ENCODE measurements at places on chromosomes 16 and 17. TPM values are rescaled to one million over a fixed set of nuclear protein-coding genes. Genes with fewer than 3 reads are reported as not detected.
A peak's percentile ranks its signal among the peaks of the same experiment; 100 is the strongest.

CD300H gene
- total RNA-seq = not detected

ZG16B gene
- total RNA-seq = 15.9 TPM

DNA sequence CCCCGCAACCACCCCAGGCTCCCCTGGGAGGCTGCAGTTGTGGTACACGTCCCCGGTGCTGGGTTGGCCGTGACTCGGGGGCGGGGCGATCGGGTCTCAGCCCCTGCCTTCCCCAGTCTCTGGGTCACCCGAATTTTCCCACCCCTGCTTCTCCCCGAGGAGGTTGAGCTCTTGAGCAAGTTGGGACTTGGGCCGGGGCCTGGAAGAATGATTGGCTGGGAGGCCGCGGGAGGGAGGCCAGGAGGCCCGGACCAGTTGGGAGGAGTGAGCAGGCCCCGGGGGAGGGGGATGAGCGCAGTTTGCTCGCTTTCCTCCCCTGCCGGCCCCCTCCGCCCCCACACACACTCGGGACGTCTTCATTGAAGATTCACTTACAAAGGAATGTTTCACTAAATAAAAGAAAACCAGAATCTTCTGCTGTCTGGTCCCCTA lies 4.5 kb upstream of the HEXIM1 start:
- peak overlapping the region; percentile 94 for H3K27ac ChIP-seq
- H3K4me3 ChIP-seq = peak overlapping the region; percentile 33
- H3K27me3 ChIP-seq = no peaks in the 10 kb centered on the region

GRCh38 chr16:8716592-8716991 lies 42.2 kb downstream of the ABAT start:
- H3K36me3 ChIP-seq = no peaks in the 10 kb centered on the region
- no peak for DNase-seq
- no peak overlapping the region for H3K27ac ChIP-seq
- no peak overlapping the region for H3K4me3 ChIP-seq
- H3K27me3 ChIP-seq = no peaks in the 10 kb centered on the region

GRCh38 chr17:6075845-6076244 lies 5.7 kb downstream of the WSCD1 start:
- DNase-seq = no peak
- no peaks in the 10 kb centered on the region for H3K27me3 ChIP-seq
- H3K4me1 ChIP-seq = no peaks in the 10 kb centered on the region
- H3K36me3 ChIP-seq = no peaks in the 10 kb centered on the region

IGSF6 gene
- 2.3 TPM for total RNA-seq

TMEM238L gene
- total RNA-seq = not detected

GRCh38 chr16:68166264-68166663 lies 69.7 kb downstream of the ESRP2 start:
- no peaks in the 10 kb centered on the region for H3K4me1 ChIP-seq
- DNase-seq = no peak
- H3K4me3 ChIP-seq = no peak overlapping the region
- H3K27ac ChIP-seq = no peak overlapping the region
- H3K27me3 ChIP-seq = no peaks in the 10 kb centered on the region
- no peaks in the 10 kb centered on the region for H3K36me3 ChIP-seq

SNAI3 gene
- not detected for total RNA-seq

- no peaks in the 10 kb centered on the region for H3K27me3 ChIP-seq
- peaks cover 4% of the 10 kb centered on the region for H3K4me1 ChIP-seq
- DNase-seq = no peak
- no peaks in the 10 kb centered on the region for H3K36me3 ChIP-seq
- H3K4me3 ChIP-seq = peak within 1 kb of the TSS; percentile 79
Measured at GRCh38 chr17:7589891-7590691, at the start of gene SOX15. Gene SOX15, minus strand, starts transcription at chr17:7590094. Its CDS starts 418 bp downstream, at chr17:7589676.

FLOT2 gene
- total RNA-seq = 117 TPM

MOSMO gene
- 17.9 TPM for total RNA-seq

PIRT gene
- 0.97 TPM for total RNA-seq

Data from uterus (tissue), 4 donors.